ENCODE measurements at places on chromosomes 16 and 17. TPM values are rescaled to one million over a fixed set of nuclear protein-coding genes. Genes with fewer than 3 reads are reported as not detected.

The TRIM47 gene
- polyA plus RNA-seq, result 3.8 TPM

The ABCA10 gene
- polyA plus RNA-seq, result 6.0 TPM

The LDAF1 gene
- 10.0 TPM for polyA plus RNA-seq

The ARL6IP1 gene
- polyA plus RNA-seq, result 279 TPM

The HCRT gene
- not detected for polyA plus RNA-seq

The KRT14 gene
- polyA plus RNA-seq, result not detected

The SYT17 gene
- 8.5 TPM for polyA plus RNA-seq

The PRKCB gene
- polyA plus RNA-seq, result 47.9 TPM

The ABAT gene
- 96.3 TPM for polyA plus RNA-seq

The SCIMP gene
- polyA plus RNA-seq, result not detected

The GPRC5C gene
- polyA plus RNA-seq, result 2.0 TPM

The HOXB1 gene
- polyA plus RNA-seq, result not detected

The KRTAP3-1 gene
- not detected for polyA plus RNA-seq

The TBC1D3B gene
- not detected for polyA plus RNA-seq

The PTGES3L gene
- not detected for polyA plus RNA-seq

The TEKT5 gene
- not detected for polyA plus RNA-seq

The HP gene
- polyA plus RNA-seq, result not detected
